ENCODE measurements at places on chromosomes 7 and 10.

- no peak for DNase-seq
These were observed 288.0 kb upstream of the AKR1E2 start for GRCh38 chr10:4538016-4538415.

- DNase-seq: no peak
These were observed at the start of gene PLAC9 for GRCh38 chr10:80132299-80133139. Gene PLAC9 (plus strand): TSS chr10:80132730. CDS start chr10:80132763, 33 bp downstream.

- no peak for DNase-seq
These were observed 3.0 kb upstream of the TECPR1 start for GRCh38 chr7:98254951-98255610.

GRCh38 chr10:66792441-66792840, 133.4 kb upstream of the LRRTM3 start:
- no peak for DNase-seq

- no peak for DNase-seq
These were observed 977 bp downstream of the CACNB2 start for GRCh38 chr10:18140957-18141845.
